Activated CD4-positive, alpha-beta T cell treated with anti-CD3 and anti-CD28 coated beads, Interleukin-10, Interleukin-2, amounts not matched to agents 100 ng/mL and 50 ng/mL, durations not matched to agents 16 hours and 8 hours (primary cell): ENCODE measurements at places on chromosomes 1 and 21.

- no peak for DNase-seq
These were observed 99.3 kb upstream of the ESRRG start for GRCh38 chr1:216822480-216822879.

DNA sequence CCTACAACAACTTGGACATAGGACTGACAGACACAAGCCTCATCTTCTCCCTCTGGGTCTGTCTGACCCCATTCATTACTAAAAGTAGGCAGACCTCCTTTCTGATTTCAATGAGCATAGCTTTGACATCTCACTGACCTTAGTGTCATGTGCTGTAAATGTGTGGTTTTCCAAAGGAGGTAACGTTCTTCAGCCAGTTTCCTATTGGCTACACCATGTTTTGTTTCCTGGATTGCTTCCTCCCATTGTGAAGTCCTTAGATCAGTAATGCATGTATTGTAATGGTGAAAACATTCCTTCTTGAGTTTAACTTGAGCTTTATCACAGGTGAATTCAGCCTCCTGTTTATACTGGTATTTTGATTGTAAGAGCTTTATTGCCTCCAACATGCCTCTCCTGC is 20.6 kb downstream of the STXBP3 start:
- no peak for DNase-seq

- no peak for DNase-seq
These were observed 119.2 kb downstream of the SMYD2 start for GRCh38 chr1:214400131-214400530.

DNA sequence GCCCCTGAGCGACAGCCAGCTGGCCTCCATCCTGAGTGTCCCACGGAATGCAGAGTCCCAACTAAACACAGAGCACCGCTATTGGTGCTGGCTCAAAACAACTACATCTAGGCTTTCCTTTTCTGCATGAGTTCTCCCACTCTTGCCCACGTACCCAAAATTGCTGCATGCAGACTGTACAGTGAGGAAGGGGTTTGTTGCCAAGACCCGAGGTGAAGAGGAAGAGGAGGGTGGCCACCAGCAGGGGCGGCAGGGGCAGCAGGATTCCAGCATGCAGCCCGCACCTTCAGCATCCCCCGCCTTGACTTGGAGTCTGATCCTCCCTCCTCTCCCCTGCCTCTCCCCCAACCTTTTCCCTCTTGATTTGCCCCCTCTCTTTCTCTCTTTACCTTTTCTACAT is 8.0 kb downstream of the S100A9 start:
- no peak for DNase-seq

DNA sequence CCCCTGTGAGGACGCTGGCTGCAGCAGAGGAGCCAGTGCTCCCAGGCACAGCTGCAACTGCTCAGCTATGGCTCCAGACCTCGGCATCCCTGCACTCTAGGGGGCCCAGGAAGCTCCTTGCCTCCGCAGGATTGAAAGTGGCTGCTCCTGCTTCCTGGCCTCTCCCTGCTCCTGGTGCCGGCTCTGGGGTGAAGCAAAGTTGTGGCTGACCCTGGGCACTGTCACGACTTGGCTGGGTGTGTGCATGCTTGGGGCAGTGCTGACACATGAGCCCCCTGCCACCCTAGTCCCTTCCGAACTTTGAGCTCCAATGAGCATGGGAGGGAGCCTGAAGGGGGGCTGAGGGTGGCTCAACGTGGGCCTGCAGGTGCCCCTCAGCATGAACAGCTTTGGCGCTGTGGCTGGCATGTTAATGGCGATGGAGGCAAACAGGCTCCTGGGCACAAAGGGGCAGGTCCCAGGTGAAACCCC is 1512.2 kb downstream of the KCNT2 start:
- DNase-seq, result no peak

DNA sequence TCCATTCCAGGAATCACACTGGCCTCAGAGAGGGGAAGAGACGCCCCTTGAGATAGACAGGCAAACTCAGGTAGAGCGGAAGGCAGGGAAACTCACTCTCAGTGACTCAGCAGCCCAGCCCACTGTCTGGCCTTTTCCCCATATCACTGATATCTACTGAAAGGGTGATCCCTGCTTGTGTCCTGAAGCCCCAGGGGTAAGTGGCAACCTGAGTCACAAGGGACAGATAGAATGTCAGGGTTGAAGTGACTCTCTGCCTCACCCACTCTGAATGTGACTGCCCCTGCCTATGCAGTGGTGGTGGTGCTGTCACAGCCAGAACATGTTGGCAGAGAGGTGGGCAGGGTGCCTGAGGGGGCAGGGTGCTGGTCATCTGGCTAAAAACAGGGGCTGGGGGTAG is 157.5 kb upstream of the FGGY start:
- DNase-seq, result no peak

DNA sequence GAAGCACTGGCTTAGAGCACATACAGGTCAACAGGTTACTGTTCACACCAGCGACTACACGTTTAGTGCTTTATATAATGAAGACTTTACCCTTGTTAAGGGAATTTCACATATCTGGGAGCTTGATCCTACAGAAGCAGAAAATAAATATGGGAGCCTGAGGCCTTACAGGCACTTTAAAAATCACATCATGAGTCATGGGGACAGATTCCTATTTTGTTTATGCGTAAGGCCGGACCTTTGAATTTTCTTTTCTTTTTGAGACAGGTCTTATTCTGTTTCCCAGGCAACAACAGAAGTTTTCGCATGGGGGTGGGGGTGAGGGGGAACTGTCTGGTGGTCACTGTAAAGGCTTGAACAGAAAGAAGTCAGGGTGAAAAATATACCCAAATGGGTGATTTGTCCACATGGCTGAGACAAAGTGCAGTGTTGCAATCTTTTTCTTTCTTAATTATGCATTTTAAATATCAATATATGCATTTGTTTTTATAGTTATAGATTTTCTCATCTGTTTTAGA is 276.7 kb downstream of the KCNH1 start:
- DNase-seq, result no peak

- DNase-seq, result no peak
These were observed 503.6 kb downstream of the MRPL39 start for GRCh38 chr21:25103500-25104207.

GRCh38 chr1:178908358-178908757 is 37.5 kb upstream of the ANGPTL1 start:
- no peak for DNase-seq

DNA sequence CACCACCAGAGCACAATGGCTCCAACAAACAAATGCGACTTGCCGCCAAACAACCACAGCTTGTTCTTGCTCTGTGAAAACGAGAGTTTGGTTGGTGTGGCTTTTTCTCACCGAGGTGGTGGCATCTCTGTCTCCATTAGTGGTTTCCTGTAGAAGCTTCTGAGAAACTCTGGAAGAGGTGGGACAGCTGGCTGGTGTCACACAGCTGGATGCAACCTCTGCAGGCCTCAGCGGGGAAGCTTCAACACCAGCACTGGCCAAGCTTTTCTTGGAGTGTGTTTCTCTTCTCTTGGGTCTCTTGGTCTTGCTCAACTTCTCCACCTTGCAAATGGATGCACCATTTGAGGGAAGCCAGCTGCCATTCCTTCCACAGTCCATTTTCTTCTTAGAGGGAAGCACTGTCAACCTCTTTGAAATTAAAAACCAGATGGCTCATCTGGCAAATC is 124.8 kb downstream of the KCNN3 start:
- peak; percentile 87 for DNase-seq

DNA sequence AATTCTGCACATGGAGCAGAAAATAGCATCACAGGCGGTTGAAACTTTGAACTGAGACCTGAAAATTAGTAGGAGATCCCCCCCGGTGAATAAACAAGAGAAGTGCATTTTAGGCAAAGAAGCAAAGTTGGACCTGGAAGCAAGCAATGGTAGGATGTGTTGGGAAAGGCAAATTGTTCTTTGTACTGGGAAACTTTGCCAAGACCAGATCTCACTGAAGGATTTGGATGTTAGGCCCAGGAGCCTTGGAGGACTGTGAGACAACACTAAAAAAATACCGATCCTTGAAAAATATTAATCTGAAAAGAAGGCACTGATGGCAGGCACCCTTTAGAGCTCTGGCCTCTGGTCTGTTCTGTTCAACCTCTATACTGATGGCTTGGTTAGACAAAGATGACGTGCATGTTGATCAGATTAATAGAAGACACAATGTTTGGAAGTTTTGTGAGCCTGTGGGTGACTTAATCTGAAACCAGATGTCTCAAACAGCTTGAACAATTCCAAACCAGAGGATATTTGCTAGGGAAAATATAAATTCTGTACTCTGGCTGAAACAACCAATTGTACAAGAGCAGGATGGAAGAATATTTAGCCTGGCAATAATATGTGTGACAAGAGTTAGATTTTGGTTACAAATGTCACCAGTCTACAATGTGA is 108.4 kb downstream of the ROR1 start:
- no peak for DNase-seq

- peak; percentile 30 for DNase-seq
These were observed 96.9 kb upstream of the AKT3 start for GRCh38 chr1:243946946-243947345.

GRCh38 chr1:212814537-212815334 is 23.0 kb downstream of the TATDN3 start:
- DNase-seq, result peak; percentile 20

DNA sequence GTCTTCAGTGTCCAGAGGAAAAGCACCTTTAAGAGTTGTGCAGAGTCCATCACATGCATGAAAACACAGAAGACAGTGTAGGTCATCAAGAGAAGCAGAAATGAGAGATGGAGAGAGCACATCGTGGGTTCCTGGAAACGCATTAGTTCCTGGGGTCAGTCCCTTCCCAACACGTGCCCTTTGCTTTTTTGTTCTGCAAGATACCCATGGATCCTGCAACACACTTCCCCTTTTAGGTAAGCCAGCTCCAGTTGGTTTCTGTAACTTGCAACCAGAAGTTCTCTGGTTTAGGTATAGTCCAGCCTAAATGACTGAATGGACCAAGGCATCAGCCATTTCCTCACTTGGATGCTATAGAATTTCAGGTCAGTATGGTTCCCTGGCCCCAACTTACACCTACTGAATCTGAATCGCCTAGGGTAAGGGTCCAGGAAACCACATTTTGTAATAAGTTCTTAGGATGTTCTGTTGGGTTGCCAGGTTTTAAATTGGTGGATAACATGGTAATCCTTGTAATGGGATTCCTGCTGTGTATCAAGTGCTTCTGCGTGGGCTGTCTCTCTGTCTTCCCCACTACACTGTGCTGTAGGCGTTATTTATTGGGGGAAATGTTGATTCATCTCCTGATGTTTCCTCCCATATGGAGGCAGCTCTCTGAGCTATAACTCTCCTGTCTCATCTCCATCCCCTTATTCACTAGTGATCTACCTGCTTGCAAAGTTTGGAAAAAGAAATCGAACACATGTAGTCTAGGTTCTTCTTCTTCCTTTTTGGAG is 230.6 kb downstream of the TNR start:
- DNase-seq, result no peak

- DNase-seq, result no peak
These were observed 200.6 kb downstream of the GRIK1 start for GRCh38 chr21:29739176-29739575.

DNA sequence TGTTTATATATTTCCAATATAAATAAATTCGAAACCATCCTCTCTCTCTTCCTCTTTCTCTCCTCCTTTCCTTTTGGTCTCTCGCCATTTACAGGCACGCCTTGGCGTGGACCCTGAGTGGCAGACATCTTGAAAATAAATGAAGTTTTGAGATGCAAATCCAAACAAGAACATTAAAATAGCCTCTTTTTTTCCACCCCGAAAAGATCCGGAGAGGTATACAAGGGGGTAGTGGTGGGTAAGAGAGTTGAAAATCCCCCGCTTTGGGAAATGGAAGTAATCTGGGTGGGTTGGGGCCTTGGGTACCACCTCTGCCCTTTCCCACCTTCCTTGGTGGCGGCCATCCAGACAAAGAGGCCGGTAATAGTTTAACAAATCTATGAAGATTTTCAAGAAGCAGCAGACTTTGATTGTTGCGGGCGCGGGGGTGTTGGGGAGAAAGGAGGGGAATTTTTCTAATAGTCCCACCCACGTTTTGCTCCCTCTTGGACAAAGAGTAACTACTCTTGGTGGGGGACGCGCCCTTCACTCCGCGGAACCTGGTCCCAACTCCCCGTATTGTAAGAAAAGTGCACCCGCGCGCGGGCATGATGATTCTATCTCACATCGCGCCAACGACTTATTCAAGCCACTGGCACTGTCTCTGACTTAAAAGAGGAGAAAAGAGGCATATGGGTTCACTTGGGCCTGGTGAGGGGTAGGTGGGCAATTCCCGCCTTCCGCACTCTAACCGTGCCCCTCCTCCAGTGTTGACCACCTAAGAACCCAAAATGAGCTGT is 4.0 kb upstream of the FOXD3 start:
- no peak for DNase-seq

GRCh38 chr1:75539230-75540116 is 71.4 kb downstream of the SLC44A5 start:
- DNase-seq, result no peak
